Upper lobe of left lung (tissue), 6 donors: ENCODE measurements at places on chromosomes 6 and 20. TPM values are rescaled to one million over a fixed set of nuclear protein-coding genes. Genes with fewer than 3 reads are reported as not detected.

DNA sequence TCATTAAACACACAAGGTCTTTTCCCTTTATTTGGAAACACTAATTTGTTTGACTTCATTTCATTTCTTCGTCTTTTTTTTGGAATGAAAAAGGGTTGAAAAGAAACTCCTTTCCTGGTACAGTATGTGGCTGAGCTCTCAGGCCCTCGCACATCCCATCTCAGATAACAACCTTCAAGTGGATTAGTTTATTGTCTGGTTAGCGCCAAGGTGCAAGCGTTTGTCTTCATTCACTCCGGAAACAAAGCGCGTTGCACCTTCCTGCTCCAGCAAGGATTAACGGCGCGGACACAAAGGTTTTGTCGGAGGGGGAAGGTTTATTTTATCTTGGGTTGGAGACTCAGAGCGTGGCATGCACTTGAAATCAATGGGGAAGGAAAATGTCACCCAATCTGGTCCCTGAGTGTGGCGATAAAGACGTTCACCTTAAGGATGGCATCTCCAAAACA lies 5.3 kb upstream of the NKX2-2 start:
- DNase-seq, result no peak

GRCh38 chr6:12339022-12339421 lies 48.9 kb downstream of the EDN1 start:
- DNase-seq, result no peak

GRCh38 chr6:88238065-88238464 lies 71.9 kb upstream of the CNR1 start:
- peak; percentile 34 for DNase-seq

FAM210B gene
- 34.2 TPM for total RNA-seq
